Hindlimb muscle (tissue), 1 donor: ENCODE measurements at places on chromosomes 1 and 21. TPM values are rescaled to one million over a fixed set of nuclear protein-coding genes. Genes with fewer than 3 reads are reported as not detected.

TTC22 gene
- polyA plus RNA-seq = 0.17 TPM

DNA sequence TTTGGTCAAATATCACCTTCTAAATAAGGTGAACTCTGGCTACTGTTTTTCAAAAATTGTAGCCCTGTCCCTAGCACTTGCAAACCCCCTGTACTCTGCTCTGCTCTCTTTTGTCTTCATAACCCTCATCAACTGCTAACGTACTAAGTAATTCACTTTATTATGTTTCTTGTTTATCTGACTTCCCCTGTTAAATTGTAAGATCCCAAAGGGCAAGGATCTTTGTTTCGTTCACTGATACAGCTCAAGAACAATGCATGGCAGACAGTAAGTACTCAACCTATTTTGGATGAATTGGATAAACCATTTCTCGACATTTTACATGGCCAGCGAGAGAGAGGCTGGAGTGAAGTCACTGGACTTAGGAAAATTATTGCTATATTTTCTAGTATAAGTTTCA is 46.9 kb downstream of the ATP5PF start:
- no peak for DNase-seq

SCNM1 gene
- polyA plus RNA-seq = 36.7 TPM

IKBKE gene
- 3.1 TPM for polyA plus RNA-seq

- DNase-seq = peak; percentile 67
Observed at GRCh38 chr1:177333936-177334595, 163.3 kb downstream of the BRINP2 start.

LRRC38 gene
- 31.8 TPM for polyA plus RNA-seq

DNA sequence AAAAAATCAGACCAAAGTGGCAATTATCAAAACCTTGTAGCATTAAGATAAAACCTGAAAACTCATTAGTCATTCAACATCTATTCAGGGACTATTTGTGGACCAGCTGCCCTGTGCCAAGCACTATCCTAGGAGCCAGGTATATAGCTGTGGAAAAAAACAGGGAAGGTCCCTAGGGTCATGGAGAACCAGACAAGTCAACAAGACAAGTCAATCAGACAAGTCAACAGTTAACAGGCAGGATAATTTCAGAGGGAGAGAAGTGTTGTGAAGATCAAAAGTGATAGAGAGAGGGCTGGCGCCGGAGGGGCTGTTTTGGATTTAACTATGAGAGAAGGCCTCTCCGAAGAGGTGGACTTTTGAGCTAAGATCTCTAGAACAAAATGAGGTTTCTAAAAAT is 3.3 kb upstream of the ATP1A4 start:
- DNase-seq = no peak

GRCh38 chr1:109535971-109536491 is 3.6 kb upstream of the GPR61 start:
- peak; percentile 34 for DNase-seq

HORMAD1 gene
- not detected for polyA plus RNA-seq

- no peak for DNase-seq
Observed at GRCh38 chr1:36975642-36976041, 58.7 kb downstream of the GRIK3 start.

DNA sequence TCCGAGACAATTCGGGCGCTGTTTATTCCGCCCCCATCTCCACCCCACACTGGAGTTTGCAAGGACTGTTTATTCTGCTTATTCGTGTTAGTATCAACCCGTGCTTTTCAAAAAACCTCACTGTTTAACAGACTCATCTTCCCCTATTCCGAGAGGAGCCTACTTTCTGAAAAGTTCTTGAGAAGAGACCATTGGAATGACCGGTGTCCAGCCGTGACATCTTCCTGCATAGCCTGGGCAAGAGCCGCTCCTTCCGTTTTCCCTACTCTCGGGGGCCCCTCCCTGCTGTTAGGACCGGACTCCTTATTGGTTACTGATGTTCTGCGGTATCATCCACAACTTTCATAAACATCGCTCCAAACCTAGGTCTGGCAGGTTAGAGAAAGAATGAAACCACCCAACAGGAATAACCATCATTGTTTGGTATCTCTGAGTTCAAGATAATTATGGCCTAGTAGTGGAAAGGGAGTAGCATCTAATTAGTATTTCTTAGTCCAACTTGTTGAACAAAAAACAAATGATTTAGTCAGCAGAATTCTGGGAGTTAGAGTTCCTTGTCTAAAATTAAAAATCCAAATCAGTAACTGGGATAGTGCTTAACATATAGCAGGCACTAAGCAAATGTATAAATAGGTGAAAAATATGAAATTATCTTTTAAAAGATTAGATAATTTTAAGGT is 837 bp downstream of the STXBP3 start:
- DNase-seq = peak; percentile 87

GRCh38 chr1:25825605-25826004 is 5.9 kb downstream of the MTFR1L start:
- no peak for DNase-seq

ADAMTS4 gene
- 11.2 TPM for polyA plus RNA-seq

C8A gene
- polyA plus RNA-seq = not detected

AVPR1B gene
- polyA plus RNA-seq = 0.14 TPM

- no peak for DNase-seq
Observed at GRCh38 chr1:209768354-209768774, 12.5 kb downstream of the TRAF3IP3 start.

- no peak for DNase-seq
Observed at GRCh38 chr1:212205843-212206242, 79.4 kb upstream of the PPP2R5A start.

- peak; percentile 10 for DNase-seq
Observed at GRCh38 chr1:77605246-77606026, 77.0 kb downstream of the ZZZ3 start.

- no peak for DNase-seq
Observed at GRCh38 chr21:33360881-33361602, 36.3 kb downstream of the IFNAR1 start.

GRCh38 chr21:17513214-17514123 is 626 bp downstream of the CXADR start:
- DNase-seq = peak; percentile 18

DNA sequence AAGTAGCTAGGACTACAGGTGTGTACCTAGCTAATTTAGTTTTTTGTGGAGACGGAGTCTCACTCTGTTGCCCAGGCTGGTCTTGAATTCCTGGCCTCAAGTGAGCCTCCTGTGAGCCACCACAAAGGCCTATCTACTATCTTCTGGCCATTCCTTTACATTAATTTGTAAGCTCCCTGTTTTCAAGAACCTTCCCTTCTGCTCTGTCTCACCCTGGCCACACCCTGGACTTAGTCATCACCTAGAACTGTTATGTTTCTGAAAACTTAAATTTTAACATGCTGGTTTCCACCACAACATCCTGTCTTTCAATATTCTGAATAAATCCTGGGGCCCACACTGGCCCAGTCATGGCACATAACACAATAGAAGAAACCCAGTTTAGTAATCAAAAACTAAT is 4.9 kb upstream of the B4GALT3 start:
- DNase-seq = no peak

DNA sequence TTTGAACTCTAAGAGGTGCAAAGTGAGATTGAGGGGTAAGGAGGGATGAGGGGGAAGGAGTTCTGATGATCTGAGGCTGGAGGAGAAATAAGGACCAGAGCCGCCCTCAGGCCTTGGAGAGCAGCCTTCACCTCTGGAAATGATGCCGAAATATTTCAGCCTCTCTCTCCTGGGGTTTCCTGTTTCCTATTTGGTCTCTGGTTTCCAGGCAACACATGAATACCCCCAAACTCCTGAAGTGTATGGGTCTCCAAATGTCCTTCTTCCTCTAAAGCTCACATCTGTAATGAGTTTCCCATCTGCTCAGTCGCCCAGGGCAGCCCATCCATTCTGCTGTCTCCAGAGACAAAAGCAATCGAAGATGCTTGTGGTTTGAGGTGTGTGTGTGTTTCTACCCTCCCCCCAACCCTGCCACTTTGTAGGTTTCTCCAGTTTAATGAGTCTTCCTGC is 52.0 kb upstream of the FAM20B start:
- DNase-seq = peak; percentile 87

- peak; percentile 54 for DNase-seq
Observed at GRCh38 chr1:27099587-27100334, 55.2 kb downstream of the SLC9A1 start.

- no peak for DNase-seq
Observed at GRCh38 chr21:21963911-21964310, 965.7 kb downstream of the NCAM2 start.
